ENCODE measurements at places on chromosomes 11 and 22. TPM values are rescaled to one million over a fixed set of nuclear protein-coding genes. Genes with fewer than 3 reads are reported as not detected.

BRSK2 gene
- total RNA-seq, result 0.47 TPM

RIMBP3B gene
- not detected for total RNA-seq

PTGDR2 gene
- 0.16 TPM for total RNA-seq

ZC3H12C gene
- total RNA-seq, result 3.9 TPM

SHANK2 gene
- total RNA-seq, result 10.5 TPM

THY1 gene
- total RNA-seq, result 16.7 TPM

GALNT18 gene
- 4.4 TPM for total RNA-seq

RPS13 gene
- 755 TPM for total RNA-seq

MPPED2 gene
- total RNA-seq, result 7.9 TPM

CRYBB2 gene
- total RNA-seq, result not detected

GRCh38 chr11:33695051-33695566 is 5.5 kb downstream of the C11orf91 start:
- no peak for DNase-seq

DNA sequence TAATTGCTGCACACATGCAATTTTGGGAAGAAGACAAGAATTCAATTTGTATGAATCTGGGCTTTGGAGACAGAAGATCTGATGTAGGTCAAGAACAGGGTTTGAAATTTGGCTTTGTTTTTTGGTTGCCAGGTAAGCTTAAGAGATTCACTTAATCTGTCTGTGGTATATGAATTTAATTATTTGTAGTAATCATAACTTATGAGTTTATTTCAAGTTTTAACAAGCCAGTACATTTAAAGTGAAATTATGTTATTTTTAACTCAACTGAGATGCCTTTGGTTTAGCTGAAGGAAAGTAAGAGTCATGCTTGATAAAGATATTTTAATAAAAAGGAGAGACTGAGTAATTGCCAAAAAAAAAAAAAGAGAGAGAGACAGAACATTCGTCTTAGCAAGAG is 384.1 kb downstream of the LUZP2 start:
- DNase-seq, result no peak

DNA sequence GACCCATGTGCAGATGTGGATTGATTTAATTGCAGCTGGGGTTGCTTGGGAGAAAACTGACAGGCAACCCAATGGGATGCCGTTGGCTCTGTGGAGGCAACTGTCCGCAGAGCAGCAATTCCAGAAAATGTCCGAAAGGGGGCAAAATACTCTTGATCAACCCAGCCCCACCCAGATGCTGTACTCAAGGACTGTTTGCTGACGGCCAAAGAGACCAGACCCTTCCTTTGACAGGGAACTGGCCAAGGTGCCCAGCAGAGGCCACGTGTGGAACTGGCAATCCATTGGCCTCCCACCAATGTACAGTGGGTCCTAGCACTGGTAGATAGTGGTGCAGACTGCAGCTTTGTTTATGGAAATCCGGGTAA is 29.7 kb upstream of the KCNA4 start:
- DNase-seq, result no peak

- DNase-seq, result peak; percentile 93
These were observed 429 bp downstream of the VEGFB start for GRCh38 chr11:64234647-64235379.

- no peak for DNase-seq
These were observed 9.4 kb downstream of the TRIM6 start for GRCh38 chr11:5605849-5606248.

DNA sequence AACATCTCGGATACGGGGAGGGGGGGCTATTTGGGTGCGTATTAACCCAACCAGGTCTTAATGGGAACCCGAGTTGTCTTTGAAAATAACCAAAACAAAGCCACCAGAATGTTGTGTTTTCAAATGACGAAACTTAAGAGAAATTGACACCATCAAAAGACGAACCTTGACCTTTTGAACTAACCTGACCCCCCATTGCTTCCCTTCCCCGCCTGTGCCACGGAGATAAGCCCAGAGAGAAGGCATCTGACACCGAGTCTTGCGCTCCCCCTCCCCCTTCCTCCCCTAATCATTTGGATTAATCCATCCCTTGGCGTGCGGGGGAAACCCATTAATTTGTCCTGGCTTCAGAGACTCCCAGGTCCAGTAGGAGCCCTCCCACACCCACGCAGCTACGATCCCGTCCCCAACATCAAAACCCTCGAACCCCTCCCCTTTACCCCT is 4.5 kb upstream of the GCAT start:
- no peak for DNase-seq

DNA sequence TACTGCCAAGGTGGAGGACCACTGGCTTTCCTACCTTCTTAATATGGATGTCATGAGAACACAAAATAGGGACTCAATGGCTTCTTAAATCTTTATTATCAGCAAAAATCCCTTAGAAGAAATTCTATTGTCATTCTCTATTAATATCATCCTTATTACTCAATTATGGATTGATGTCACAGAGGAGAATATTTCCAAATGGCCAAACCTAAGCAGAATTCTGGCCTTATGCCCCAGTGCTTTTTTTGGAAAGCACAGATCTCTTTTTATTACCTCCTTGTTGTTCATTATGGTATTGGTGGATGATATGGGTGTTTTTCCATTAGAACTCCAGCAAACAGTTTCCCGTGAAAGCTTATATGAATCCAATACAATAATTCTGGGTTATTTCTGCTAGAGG is 9.9 kb downstream of the CRTAM start:
- no peak for DNase-seq

- no peak for DNase-seq
These were observed 1310.3 kb downstream of the TBC1D22A start for GRCh38 chr22:48072777-48073176.

- DNase-seq, result peak; percentile 66
These were observed 49.9 kb upstream of the SLC22A12 start for GRCh38 chr11:64541131-64541530.

GRCh38 chr11:122162095-122162494 is 46.1 kb upstream of the BLID start:
- DNase-seq, result no peak

GRCh38 chr11:69393178-69393832 is 88.2 kb upstream of the LINC01488 start:
- DNase-seq, result peak; percentile 3

GRCh38 chr22:41504816-41505215 is 35.9 kb downstream of the ACO2 start:
- no peak for DNase-seq

DNA sequence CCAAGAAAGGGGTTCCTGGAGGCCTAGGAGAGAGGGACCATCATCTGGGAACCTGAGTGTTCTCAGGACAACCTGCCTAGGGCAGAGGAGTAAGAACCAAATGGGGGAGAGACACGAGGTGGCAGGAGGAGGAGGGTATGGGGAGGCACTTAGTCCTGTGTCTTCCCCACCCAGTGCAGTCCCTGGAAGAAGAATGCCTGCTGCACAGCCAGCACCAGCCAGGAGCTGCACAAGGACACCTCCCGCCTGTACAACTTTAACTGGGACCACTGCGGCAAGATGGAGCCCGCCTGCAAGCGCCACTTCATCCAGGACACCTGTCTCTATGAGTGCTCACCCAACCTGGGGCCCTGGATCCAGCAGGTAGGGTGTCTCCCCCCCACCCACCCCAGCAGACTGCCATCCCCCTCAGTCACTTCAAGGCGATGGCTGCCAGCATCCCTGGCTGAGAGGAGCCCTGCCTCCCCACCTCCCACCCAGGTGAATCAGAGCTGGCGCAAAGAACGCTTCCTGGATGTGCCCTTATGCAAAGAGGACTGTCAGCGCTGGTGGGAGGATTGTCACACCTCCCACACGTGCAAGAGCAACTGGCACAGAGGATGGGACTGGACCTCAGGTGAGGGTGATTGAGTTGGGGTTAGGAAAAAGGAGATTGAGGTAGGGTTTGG is 3.7 kb upstream of the INPPL1 start:
- peak; percentile 76 for DNase-seq

DNA sequence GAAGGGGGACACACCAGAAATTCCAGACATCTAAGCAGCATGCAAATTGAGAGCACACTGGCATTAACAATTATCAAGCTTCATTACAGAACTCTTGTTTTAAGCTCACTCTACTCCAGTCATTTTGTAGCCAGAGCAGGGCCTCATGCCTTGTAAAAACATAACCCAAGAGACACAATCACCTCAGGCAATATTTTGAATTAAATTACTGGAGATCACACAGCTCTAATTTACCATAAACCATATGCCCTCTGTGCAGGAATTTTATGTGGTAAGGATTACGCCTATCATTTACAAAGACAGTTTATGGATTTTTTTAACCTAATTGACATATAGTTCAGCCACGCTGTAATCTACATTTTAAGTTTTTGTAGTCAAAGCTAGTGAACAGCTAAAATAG is 414.1 kb upstream of the DDI1 start:
- no peak for DNase-seq

GRCh38 chr11:70134490-70134889 is 56.4 kb downstream of the ANO1 start:
- DNase-seq, result no peak

- no peak for DNase-seq
These were observed 65.1 kb downstream of the CLMP start for GRCh38 chr11:123129920-123130319.

DNA sequence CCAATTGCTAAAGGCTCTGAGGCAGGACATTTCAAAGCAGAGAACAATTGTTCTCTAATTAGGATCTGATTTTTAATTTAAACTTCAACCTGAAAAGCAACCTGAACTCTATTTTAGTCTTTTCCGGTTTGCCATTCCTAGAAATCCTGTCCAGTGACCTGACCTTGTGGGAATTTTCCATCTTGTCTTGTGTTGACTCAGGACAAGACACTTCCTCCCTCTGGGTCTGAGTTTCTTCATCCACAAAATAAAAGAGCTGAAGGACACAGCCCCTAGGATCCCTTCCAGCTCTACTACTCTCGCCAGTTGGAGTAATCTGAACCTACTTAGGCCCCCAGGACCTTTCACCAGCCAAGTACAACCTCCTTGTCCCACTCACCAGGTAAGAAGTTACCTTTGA is 66.5 kb upstream of the POU2AF1 start:
- no peak for DNase-seq

- DNase-seq, result no peak
These were observed 335.7 kb downstream of the DDX10 start for GRCh38 chr11:109000531-109000930.

DNA sequence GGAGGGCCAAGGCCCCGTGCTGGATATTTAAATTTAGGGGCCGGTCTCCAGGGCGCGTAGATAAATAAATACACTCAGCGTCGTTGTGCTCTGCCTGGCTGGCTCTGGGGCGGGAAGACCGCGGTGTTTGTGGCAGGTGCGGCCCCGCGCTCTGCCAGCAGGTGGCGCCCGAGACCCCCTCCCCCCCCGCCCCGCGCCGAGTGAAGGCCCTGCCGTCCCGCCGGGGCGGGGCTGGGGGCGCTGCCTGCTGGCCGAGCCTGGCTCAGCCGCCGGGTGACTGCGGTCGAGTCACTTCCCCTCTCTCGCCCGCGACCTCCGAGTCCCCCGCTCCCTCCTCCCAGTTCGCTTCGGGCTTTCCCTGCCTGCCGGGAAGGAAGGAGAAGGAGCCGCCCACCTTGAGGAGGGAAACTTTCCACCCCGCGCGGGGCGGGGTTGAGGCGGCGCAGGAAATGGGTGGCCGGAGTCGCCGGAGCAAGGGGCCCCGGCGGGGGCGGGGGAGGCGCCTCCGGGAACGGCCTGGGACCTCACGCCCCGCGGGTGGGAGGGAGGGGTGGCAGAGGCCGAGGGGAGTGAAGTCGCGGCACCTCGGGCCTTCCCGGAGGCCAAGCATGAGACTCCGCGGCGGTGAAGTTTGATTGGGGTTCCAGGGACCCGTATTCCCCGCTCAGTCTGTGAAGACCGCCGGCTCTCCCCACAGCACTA is 1.6 kb upstream of the EHBP1L1 start:
- peak; percentile 99 for DNase-seq

DNA sequence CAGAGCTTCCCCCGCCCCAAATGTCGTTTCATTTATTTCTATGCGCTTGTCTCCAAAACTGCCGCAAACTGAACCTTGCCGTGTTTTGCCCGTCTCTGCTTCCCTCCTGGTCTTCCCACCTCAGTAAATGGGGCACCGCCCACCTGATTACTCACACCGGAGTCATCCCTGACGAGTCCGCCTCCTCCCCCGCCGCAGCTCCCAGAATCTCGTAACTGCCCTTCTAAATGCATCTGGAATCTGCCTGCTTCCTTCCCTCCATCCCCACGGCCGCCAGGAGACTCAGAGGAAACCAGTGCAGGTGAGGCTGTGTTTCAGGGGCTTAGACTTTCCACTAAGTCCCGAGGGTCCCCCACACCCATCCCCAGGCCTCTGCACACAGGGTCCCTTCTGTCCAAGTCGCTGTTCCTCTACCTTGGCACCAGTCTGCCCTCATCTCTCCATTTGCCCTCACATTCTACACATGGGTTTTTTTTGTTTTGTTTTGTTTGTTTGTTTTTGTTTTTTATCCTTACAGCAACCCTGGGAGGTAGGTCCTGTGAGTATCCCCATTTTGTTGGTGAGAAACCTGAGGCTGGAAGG is 62.6 kb upstream of the PHF21B start:
- no peak for DNase-seq

- DNase-seq, result peak; percentile 73
These were observed 40.3 kb upstream of the GRAMD4 start for GRCh38 chr22:46579751-46580449.

- no peak for DNase-seq
These were observed 178.2 kb upstream of the ZC3H12C start for GRCh38 chr11:109914809-109915653.

DNA sequence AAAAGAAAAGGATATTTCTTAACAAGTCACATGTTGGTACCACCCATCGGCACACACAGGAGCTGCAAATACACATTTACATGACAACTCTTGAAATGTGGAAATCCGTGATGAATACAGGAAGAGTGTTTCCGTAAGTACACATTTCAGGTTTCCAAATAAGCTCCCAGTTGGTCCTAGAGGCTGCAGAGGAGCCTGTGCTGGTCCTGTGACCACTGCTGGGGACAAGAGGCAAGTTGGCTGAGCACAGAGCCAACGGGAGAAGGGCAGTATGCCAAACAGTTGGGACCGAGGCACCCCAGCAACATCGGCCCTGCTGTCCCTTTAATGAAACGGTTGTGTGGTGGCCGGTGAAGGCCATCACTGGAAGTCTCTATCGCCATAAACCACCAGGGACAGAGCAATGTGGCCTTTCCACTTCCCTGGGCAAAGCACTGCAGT is 38.5 kb upstream of the ARFGAP3 start:
- DNase-seq, result no peak

- DNase-seq, result no peak
These were observed 1143.8 kb upstream of the TENM4 start for GRCh38 chr11:80584661-80585060.

GRCh38 chr11:57744357-57744756 is 3.1 kb downstream of the SELENOH start:
- no peak for DNase-seq

DNA sequence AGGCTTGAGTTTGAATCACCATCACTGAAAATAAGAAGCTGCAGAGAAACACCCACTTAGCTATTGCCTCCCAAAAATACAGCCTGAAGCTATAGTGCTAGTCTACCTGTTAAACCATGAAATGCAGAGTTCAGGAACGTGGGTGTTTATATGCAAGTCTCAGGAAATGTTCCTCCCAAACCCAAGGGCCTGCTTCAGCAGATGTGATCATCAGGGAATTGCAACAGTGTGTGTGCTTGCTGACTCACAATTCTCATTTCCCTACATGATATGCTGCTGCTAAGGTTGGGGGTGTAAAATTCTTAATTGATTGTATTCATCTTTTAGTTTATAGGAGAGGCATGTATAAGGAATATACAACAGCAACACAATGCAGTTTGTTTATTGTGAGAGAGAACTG is 49.6 kb downstream of the NUP98 start:
- no peak for DNase-seq
